CD4-positive, alpha-beta T cell treated with Interleukin-15 for 1 hour (primary cell): ENCODE measurements at places on chromosomes 5 and 9.

GRCh38 chr9:95507464-95508241, 9.1 kb downstream of the PTCH1 start:
- peak; percentile 35 for DNase-seq

- peak; percentile 71 for DNase-seq
These were observed 74.2 kb downstream of the NTNG2 start for GRCh38 chr9:132235894-132236661.

GRCh38 chr9:92941861-92942260, 5.5 kb upstream of the FGD3 start:
- no peak for DNase-seq

DNA sequence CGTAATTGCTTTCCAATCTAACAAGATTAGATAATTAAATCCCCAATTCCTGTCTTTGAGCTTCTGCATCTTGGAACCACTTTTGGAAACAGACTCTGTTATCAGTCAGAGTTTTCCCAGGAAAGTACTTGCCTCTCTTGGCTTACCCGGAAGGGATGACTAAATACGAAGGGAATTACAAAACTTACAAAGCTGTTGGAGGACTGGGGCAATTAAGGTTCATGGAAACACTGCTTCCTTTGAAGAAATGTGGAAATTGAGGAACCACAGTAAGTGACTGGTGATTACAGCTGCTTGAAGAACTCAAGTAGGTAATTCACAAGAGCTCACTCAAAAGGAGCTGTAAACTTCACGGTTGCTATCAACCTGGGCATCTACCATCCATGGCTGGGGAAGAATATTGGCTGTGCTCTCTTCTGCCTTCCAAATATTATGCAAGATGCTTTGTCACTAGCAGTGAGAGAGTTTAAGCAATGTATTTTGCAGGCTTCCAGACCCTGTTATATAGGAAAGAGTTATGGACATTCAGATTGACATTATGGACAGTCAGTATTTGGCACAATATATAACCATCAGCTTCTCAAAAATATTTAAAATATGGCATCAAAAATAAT, 104.6 kb upstream of the MAN2A1 start:
- DNase-seq, result no peak

DNA sequence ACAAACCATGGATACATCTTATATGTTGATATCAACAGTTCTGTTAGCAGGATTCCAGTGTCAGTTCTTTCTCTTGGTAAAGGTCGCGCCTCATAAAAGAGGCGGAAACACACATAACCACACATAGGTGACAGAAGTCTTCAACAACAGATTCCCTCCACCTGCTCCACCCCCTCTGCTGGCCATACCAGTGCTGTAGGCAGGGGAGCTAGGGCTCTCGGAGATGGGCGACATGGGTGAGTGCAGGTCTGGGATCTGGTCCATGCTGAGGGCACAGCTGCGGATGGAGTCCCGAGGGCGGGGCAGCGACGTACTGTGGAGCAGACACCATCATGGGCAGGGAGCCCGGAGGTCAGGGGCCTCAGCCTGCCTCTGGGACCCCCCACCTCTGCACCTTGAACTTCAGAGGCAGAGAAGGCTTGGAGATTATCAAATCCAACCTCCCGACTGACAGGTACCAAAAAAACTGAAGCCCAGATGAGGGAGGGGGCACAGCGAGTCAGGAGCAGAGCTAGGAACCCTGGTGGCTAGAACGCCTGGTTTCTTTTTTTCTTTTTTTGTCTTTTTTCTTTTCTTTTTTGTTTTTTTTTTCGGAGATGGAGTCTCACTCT, 12.0 kb upstream of the TOR2A start:
- DNase-seq, result peak; percentile 50

DNA sequence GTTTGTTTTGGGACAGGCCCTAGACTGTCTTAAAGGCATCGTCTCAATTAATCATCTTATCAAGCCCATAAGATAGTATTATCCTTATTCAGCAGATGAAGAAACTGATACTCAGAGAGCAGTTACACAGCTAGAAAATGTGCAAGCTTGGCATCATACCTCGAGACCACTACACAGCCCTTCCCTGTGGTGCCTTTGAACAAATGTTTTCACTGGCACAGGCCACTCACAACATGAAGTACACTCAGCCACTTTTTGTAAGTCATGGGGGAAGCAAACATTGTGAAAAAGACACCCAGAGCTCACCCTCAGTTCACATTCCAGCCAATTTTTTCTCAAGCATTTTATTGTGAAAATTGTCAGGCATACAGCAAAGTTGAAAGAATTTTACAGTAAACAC, 122.5 kb downstream of the WDR41 start:
- no peak for DNase-seq

DNA sequence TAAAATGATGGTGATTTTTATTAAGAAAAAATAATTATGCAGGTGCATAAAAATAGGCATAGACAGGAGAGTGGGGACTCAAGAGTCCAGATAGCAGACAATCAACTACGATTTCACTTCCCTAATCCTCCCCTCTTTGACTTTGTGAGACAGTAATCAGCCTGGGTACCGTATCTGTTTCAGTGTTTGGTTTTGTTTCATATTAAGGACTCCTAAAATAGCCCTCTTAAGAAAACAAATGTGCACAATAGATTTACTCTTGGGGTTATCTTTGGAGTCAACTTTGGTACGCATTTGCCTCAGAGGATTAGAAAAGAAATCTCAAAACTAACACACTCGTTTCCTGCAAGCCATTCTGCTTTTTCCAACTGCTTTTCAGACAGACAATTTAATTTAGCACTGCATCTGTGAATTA, 96.3 kb downstream of the ZNF608 start:
- DNase-seq, result no peak

DNA sequence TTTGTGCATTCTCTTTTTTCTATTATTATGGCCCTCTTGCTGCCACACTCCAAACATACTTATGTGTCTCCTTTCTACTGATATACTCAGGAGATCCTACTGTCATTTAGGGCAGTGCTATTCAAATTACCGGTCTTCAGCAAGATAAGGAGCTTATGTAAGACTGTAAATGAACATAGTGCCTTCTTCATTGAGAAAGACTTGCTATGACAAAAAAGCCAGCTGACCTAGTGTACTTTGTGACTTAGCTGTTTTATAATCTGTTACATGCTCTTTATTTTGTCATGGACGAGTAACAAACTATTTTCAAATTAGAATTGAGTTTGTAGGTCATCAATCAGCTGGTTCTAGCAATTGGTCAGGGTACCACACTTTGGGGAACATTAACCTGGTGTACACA, 32.8 kb downstream of the RANBP17 start:
- no peak for DNase-seq

GRCh38 chr9:5563886-5564285, 53.6 kb downstream of the PDCD1LG2 start:
- DNase-seq, result no peak

GRCh38 chr5:137466889-137467288, 32.2 kb downstream of the SPOCK1 start:
- no peak for DNase-seq

- no peak for DNase-seq
These were observed 53.6 kb downstream of the FER start for GRCh38 chr5:108801301-108801700.

- DNase-seq, result no peak
These were observed 1729.2 kb upstream of the WWC1 start for GRCh38 chr5:166562246-166562645.

DNA sequence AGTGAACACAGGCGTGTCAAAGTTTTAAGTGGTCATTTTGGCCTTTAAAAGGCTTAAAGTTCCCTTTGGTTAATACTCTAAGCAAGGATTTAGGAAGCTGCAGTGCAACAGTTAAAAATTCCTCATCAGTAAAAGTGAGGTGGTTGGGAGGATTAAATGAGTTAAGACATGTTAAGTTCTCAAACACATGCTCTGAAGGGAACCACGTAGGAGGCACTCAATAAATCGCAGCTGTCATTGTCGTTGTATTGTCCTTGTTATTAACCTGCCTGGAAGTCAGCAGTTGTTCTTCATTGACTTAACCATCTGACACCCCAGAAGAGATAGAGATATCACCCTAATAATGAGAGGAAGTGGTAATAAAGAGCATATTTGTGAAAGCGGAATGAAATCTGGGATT, 247.5 kb downstream of the MARCHF11 start:
- DNase-seq, result no peak

GRCh38 chr5:56479696-56480077, 246.6 kb upstream of the ANKRD55 start:
- no peak for DNase-seq

- DNase-seq, result no peak
These were observed 64.6 kb downstream of the ELOVL7 start for GRCh38 chr5:60779466-60779865.

GRCh38 chr5:139592289-139592688, 31.1 kb downstream of the UBE2D2 start:
- DNase-seq, result no peak

DNA sequence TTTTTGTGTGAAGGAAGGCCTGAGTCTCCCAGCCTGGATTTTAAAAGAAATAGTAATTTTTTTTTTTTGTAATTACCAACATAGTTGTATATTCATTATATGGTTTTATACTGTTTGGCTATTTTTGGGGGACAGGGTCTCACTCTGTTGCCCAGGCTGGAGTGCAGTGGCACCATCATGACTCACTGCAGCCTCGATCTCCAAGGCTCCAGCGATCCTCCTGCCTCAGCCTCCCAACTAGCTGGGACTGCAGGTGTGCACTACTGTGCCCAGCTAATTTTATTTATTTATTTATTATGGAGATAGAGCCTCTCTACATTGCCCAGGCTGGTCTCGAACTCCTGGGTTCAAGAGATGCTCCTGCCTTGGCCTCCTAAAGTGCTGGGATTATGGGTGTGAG, 5.1 kb downstream of the LRRC8A start:
- DNase-seq, result no peak

DNA sequence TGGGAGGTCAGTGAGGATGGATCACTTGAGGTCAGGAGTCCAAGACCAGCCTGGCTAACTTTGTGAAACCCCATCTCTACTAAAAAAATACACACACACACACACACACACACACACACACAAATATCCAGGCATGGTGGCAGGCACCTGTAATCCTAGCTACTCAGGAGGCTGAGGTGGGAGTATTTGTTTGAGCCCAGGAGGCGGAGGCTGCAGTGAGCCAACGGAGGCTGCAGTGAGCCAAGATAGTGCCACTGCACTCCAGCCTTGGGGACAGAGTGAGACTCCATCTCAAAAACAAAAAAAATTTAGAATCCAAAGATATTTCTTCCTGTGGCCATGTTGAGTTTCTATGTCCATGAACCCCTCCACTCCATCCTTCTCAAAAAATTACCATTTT, 21.5 kb upstream of the CDC23 start:
- DNase-seq, result no peak

DNA sequence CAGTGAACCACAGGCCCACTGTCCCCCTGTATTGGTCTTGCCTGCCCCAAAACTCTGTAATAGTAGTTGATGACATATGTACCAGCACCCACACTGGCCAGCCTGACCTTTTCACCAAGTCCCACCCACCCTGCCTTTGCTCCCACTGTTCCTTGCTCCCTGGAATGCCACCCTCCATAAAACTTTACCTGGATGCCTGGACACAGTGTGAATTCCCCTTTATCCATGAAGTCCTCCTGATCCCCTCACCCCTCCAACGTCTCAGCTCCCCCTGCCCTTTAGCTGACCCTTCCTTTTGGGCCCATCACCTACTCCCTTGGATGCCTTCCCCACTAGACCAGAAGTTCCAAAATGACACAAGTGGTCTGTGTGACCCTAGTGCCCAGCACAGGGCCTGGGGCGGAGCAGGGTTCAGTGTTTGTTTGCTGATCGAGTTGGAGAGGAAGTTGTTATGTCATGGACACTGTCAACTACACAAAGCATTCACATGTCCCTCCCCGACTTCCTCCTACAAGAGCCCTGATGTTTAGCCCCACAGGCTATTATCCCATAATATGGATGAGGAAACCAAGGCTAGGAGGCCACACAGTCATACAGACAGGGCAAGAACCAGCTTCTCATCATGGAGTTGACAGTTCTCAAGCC, 16.1 kb downstream of the AMBP start:
- DNase-seq, result no peak

GRCh38 chr5:113546703-113547183, 33.2 kb downstream of the YTHDC2 start:
- DNase-seq, result no peak

- DNase-seq, result no peak
These were observed 23.2 kb downstream of the TSPAN17 start for GRCh38 chr5:176670449-176670848.

DNA sequence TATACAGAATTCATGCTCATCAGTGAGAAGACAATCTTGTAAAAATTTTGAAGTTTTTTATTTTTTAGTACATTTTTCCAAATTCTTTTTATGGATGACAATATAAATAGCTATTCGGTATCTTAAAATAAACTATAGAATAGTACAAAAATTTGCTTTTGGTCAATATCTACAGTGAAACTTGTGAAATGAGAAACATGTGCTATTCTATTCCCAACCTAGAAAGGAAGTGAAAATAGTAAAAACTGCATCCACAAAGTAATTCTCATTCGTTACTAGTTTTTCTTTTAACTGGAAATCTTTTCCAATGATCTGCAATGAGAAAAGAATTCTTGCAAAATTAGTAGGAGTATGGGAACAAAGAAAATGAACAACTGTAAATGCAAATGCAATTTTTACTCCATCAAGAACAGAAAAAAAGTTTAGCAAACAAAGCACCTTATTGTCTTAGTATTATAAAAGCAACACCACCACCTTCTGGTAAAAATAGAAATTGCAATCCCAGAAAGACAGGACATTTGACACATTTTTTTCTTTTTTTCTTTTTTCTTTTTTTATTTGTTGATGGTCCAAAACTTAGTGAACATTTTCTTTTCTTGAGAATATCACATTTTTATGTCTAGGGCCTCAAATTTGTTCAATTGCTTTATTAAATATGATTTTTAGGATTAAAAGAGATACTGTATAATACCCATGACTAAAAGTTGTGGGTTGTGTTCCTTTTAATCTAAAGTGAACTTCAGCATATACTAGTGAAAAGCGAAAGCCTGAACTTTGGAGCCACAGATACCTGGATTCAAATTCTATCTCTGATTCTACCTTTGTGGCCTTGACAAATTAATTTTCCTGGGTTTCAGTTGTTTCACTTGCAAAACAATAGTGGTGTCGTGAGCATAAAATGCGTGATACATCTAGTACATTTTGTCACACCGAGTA, 72.3 kb downstream of the SLCO4C1 start:
- DNase-seq, result no peak

- no peak for DNase-seq
These were observed 1.6 kb downstream of the ZNF782 start for GRCh38 chr9:96852676-96853075.

DNA sequence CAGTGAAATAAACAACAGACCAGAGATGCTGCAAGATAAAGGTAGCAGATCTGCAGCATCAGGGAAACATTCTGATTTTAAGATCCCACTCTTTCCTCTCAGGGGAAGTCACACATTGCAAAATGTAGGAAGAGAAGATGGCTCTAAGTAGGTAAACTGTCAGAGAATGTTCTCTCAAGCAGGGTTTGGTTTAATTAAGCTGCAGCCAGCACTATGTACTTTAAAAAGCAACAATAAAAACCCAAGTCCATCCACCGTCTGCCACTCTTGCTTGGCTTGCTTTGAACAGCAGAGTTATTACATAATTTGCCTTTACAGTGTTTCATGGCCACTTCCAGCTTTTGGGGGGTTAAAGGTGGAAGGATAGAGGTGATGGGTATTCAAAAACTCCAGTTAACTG, 343.2 kb upstream of the DAP start:
- DNase-seq, result no peak
